ENCODE measurements at places on chromosomes 4 and X.

GRCh38 chr4:77618383-77619241 is 13.0 kb downstream of the CXCL13 start:
- peak overlapping the region; percentile 13 for H3K4me3 ChIP-seq
- H3K27ac ChIP-seq, result no peak overlapping the region
- no peaks in the 10 kb centered on the region for H3K27me3 ChIP-seq
- DNase-seq, result peak; percentile 32
- no peaks in the 10 kb centered on the region for H3K36me3 ChIP-seq
- no peaks in the 10 kb centered on the region for H3K4me1 ChIP-seq

DNA sequence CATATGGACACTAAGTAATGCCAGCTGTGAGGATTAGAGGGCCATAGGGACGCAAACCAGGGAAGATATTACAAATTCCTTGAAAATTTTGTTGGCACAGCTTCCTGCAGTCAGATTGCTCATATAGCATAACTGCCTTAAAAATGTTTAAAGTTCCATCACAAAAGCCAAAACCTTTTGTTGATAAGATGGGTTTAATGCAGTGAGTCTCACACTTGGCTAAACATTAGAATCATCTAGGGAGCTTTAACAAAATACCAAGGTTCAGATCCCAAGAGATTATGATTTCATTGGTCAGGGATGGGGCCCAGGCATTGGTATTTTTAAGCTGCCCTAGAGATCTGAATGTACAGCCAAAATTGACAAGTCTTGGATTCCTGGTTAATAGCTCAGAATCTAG is 376.5 kb upstream of the MAD2L1 start:
- no peaks in the 10 kb centered on the region for H3K27me3 ChIP-seq

- no peak overlapping the region for H3K4me3 ChIP-seq
- no peaks in the 10 kb centered on the region for H3K36me3 ChIP-seq
- DNase-seq, result no peak
Observed at GRCh38 chr4:186644311-186644638, 79.4 kb downstream of the FAT1 start.

DNA sequence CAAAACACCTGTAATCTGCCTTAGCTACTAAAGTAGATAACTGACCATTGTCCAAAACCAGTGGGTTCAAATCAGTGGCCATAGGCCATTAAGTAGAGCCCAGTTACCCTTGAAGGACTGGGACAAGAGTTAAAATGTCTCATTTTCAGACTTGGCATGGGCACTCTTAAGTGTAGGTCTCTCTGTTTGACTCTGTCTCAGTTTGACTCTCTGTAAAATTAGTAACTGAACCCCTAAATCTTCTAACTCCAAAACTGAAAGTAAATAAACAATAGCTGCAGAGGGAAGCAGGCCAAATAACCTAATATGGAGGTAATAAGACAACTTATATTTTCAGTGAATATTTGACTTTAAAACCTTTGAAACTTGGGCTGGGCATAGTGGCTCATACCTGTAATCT is 89.1 kb downstream of the SLC16A2 start:
- H3K4me1 ChIP-seq, result no peaks in the 10 kb centered on the region
- no peak overlapping the region for H3K27ac ChIP-seq
- no peaks in the 10 kb centered on the region for H3K27me3 ChIP-seq
- DNase-seq, result no peak
- H3K4me3 ChIP-seq, result no peak overlapping the region
- H3K36me3 ChIP-seq, result no peaks in the 10 kb centered on the region

DNA sequence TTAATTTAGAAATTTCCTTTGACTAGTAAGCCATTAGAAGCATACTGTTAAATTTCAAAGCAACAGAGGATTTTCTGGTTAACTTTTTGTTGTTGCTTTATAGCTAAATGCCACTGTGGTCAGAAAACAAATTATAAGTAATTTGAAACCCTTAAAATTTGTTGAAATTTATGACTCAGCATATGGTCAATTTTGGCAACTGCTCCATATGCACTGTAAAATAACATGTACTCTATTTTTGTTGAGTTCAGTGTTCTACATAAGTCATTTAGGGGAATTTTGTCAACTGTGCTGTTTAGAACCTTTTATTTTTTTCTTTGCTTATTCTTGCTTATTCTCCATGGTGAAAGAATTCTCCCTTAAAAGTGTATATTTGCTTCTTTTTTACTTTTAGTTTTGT is 28.6 kb downstream of the SCLT1 start:
- H3K27me3 ChIP-seq, result no peaks in the 10 kb centered on the region
- H3K36me3 ChIP-seq, result peaks cover 17% of the 10 kb centered on the region
- H3K4me3 ChIP-seq, result no peak overlapping the region
- H3K27ac ChIP-seq, result no peak overlapping the region
- no peak for DNase-seq

GRCh38 chr4:677431-678293 is 3.3 kb downstream of the MYL5 start:
- no peaks in the 10 kb centered on the region for H3K27me3 ChIP-seq
- no peak overlapping the region for H3K4me3 ChIP-seq
- H3K36me3 ChIP-seq, result no peaks in the 10 kb centered on the region
- peak; percentile 49 for DNase-seq
- peaks cover 54% of the 10 kb centered on the region for H3K4me1 ChIP-seq

Measured in gastrocnemius medialis (tissue), 4 donors.